ENCODE measurements at places on chromosomes 12 and 14.

DNA sequence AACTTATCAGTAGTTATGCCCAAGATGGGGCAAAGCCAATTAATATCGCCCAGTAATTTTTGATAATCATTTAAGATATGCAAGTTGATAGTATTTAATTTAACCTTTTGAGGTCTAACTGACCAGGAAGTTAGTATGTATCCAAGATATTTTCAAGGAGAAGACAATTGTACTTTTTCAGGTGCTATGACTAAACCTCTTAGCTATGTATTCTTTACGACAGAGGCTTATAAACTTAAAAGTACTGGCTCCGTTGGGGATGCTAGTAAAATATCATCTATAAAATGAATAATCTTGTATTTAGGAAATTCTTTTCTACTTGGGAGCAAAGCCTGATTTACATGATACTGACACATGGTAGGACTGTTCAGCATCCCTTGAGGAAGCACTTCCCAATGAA, 40.3 kb downstream of the TMTC3 start:
- DNase-seq = no peak

DNA sequence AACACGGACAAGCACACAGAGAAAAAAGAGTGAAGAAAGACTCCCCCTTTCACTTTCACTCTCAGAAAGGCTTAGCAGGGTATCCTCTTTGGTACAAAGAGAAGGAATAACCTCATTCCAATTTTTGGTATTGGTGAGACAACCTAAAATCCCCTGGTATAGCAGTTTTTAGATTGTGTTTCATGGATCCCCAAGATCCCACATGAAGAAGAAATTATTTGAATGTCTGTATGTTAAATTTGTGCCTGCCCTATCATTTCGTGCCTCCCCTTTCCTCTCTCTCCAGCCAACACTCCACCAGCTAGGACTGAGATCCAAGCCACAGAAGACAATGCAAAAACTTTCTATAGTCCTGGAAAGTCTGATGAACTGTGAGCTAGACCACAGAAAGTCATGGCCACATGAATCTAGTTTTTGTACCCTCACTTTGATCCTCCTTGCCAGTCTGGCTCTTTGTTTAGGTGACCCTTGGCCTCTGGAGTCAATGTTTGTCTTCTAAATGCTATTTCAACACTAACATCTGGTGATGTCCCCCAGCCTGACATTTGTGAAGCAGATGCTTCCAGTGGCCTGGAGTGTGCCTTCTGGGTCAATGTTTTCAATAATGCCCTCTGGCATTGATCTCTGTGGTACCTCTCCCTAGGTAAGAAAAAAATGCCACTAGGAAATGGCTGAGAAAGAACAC, 181.9 kb upstream of the BMP4 start:
- DNase-seq = no peak

DNA sequence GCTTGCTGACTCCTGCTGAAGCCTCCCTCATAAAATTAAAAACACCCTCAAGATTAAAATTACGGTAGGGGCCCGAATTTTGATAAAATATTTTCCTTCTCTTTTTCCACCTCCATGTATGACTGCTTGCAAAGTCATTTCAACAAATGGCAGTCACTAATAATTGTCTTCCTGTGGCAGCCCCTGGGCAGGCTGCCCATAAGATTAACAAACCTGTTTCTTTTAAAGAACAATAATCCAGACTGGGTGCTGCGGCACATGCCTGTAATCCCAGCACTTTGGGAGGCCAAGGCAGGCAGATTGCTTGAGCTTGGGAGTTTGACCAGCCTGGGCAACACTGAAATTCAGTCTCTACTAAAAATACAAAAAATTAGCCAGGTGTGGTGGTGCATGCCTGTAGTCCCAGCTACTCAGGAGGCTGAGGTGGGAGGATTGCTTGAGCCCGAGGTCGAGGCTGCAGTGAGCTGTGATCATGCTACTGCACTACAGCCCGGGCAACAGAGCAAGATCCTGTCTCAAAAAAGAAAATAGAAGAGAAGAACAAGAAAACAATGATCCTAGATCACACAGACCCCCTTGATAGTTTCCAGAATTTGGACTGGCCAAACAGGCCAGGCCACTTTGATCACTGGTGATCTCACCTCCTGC, 8.7 kb downstream of the SAV1 start:
- DNase-seq = no peak

DNA sequence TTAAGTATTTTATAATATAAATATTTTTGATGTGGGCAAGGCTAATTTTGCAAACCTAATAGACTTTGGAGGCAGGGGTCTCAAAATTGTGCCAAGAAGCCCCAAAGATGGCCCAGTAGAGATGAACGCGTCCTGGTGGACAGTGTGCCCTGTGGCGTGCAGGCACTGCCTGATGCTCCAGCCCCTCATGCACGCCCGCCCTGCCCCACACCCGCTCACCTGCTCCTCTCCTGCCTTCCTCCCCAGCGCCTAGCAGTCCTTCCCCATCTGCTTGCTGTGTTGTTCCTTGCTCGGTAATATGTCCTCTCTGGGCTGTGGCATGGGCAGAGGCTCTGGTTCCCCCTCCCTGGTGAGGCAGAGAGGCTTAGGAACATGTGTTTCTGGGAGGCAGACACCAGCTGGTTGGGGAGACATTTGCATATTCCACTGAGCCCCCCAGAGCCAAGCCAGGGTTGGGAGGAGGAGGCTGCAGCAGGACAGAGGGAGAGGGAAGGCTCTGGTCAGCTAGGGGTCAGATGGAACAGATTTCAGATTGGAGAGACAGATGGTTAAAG, 46.8 kb upstream of the GPATCH2L start:
- DNase-seq = no peak

DNA sequence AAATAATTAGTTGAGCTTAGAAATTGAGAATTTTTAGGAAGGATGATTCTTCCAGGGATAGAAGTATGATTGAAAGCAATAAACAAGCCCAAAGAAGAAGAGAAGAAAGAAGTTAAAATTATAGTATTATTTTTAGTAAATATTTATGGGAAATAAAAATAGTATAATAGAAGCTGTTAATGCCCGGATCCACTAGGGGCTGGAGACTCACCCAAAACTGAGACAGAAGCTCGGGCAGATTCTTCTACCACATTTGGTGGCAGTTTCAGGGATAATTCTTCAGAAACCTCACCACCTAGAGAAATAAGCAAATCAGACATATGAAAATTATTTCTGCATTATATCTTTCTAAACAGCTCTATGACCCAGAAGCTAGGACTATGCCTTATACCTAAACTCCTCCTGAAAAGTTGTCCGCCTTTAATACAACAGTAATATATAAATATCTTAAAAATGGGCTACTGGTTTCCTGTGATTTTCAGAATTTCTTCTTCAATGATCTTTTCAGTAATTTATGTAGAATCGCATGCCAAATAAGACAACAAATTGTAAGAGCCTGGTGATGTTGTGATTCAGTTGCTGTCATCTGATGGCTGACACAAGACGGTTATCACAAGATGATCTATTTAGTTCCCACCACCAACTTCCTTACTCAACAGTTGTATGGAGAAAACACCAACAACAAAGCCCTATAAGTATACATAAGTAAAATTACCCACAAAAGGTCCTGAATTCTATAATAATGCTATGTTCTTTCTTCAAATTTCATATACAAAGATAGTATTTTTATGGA, 35.6 kb downstream of the A2M start:
- DNase-seq = no peak

DNA sequence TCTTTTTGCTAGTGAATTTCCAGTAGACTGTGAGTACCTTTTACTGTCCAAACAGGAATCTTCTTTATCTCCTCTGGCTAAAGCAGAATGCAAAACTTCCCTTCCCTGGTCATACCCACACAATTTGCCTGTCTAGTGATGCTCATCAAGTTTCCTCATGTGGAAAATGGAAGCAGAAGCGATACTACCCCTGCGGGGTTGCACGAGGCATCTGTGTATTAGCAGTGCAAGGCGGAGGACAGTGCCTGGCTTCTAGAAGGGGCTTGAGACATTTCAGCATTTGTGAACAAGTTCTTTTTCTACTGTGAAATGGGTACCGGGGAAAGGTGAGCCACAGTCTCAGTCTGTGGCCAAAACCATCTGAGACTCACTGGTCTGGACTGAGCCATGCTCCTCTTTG, 340.9 kb downstream of the AACS start:
- DNase-seq = no peak

DNA sequence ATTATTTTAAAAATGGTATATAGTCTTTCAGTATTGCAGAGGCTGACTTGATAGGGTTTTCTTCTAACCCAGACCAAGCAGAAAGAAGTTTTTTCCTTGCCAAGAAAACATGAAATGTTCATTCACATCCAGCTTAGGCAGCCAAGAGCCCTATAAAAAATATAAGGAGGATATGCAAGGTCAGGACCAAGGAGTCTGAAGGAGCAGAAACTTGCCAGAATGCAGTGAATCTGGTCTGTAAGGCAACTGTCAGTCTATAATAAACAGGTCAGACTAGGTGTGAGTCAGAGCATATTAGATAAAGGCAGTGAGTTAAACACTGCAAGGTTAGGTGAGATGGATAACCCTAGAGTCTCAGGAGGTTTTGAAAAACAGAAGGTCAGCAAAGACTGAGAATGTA, 645.5 kb downstream of the C12orf50 start:
- no peak for DNase-seq

DNA sequence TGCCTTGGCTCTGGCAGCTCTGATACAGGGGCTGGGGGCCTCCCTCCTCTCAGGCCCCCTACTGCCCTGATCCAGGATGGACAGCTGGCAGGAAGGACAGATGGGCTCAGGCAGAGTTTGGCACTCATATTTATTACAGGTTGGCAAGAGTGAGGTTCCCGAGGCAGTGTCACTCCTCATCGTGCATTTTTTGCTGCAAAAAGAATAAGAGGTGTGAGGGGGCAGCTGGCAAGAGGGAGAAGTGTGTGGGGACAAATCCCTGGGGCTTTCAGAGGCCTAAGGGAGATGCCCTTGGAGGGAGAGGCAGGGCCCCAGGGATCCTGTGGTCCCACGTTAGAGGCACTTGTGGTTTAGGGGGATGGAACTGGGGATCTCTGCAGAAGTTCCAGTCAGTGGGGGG, 5.0 kb downstream of the CMTM5 start:
- DNase-seq = no peak

GRCh38 chr12:7113389-7113871, 4.4 kb upstream of the C1RL start:
- DNase-seq = peak; percentile 53

GRCh38 chr12:62922539-62922938, 12.4 kb downstream of the PPM1H start:
- DNase-seq = no peak

DNA sequence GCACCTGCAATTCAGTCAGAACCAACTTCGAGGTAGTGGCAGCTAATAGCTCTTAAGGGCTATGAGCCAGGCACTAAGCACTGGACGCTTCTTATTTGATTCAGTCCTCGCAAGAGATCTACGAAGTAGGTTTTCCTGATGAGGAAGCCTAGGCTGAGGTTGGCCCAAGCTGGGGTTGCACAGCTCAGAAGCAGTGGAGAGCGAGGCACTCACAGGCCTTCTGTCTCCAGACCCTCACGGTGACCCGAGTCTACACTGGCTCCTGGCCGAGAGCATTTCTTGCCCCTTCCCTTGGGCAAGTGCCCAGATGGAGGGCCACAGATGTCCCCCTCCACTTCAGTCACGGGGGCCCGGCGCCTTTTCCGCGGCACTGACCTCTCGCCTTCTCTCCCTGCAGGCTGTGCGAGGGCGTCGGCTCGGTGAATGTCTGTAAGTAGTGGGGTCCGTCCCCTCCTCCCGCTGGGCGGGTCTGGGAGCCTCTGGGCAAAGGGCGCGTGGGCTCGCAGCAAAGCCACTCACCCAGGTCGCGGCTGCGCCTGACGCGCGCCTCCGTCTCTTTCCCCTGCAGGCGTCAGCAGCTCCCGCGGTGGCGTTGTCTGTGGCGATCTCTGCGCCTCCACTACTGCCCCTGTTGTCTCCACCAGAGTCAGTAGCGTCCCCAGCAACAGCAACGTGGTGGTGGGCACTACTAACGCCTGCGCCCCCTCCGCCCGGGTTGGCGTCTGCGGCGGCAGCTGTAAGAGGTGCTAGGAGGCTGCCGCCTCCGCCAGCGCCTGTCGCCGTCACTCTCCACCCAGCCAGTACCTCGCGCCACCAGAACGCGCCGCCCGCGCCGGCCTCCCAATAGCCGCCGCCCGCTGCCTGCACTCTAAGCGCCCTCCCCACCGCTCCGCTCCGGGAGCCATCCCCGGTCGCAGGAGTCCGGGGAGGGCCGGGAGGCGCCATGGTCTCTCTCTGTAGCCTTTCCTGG, 13.1 kb downstream of the KRT83 start:
- DNase-seq = peak; percentile 12

GRCh38 chr12:58703866-58704265, 216.4 kb downstream of the LRIG3 start:
- no peak for DNase-seq

GRCh38 chr12:14514154-14514842, 53.4 kb downstream of the PLBD1 start:
- peak; percentile 32 for DNase-seq

DNA sequence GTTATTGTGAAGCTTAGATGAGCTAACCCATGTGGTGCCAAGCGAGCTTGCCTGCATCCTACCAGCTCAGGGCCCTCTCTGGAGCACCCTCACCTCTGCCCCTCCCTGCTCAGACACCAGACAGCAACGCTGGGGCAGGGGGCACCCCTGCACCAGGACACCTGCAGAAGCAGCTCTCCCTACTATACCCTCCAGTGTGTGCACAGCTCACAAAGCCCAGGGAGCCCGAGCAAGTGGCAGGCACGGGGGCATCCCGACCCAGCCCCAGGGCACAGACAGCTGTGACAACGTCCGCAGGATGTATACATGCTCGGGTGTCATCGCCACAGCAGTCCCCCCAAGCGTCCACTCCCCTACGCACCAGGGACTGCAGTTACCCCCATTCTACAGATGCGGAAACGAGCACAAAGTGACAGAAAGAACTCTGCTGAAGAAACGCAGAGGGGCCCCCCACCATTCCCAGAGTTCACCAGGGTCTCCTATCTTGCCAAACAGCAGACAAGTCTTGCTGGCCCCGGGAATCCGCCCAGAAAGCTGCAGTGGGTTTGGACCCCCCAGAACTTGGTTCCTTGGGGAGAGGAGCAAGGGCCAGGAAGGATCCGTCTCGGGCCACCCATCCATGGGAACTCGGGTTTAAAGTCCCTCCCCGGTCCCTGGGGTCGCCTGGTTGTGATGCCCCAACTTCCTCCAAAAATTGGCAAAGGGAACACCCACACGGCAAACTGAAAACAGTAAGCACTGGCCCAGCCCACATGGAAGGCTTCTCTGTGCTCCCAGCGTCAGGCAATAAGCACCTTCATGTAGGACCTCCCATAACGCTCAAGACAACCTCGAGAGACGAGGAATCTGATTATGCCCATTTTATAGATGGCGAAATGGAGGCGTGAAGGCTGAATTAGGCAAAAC, 12.0 kb downstream of the NCOR2 start:
- DNase-seq = no peak

- no peak for DNase-seq
Measured at GRCh38 chr12:25463521-25463920, 89.6 kb downstream of the LMNTD1 start.
